ENCODE measurements at places on chromosomes 5 and 9.
A peak's percentile ranks its signal among the peaks of the same experiment; 100 is the strongest.

GRCh38 chr9:16744394-16744793 is 126.1 kb downstream of the BNC2 start:
- DNase-seq = no peak

GRCh38 chr5:57692582-57693487 is 210.2 kb upstream of the ACTBL2 start:
- no peak for DNase-seq

DNA sequence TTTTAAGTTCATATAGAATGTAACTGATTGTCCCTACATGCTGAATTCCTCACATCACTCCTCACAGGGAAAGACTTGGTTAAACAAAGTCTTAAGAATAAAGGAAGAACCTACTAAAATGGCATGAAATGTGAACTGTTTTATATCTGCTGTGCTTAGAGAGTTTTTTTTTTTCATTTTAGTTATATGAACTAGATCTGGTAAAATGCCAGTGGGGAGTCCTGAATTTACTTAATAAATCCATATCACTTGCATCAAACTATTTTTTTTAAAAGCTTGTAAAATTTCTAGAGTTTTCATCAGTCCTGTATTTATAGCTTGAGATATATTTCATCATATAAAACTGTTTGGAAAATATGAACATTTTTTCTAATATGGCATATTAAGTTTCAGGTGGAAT is 1528.6 kb downstream of the EFNA5 start:
- DNase-seq = no peak

- no peak for DNase-seq
Observed at GRCh38 chr9:86809759-86810367, 137.4 kb downstream of the GAS1 start.

DNA sequence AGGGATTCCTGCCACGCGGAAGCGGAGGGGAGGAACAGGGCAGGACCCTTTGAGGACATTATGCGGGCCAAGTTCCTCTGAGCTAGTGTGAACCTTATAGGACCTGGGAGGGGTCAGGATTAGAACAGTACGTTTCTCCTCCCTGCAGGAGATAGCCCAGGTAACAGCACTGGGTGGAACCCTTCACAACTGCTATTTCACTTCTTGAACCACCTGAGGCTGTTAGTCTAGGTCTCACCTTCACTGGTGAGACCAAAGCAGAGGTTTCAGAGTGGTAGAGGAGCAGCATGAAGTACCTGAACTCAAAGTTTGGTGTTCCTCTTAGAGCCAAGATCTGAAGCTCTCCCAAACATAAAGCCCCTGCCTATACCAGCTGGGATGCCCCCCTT is 832 bp downstream of the EIF4EBP3 start:
- no peak for DNase-seq

DNA sequence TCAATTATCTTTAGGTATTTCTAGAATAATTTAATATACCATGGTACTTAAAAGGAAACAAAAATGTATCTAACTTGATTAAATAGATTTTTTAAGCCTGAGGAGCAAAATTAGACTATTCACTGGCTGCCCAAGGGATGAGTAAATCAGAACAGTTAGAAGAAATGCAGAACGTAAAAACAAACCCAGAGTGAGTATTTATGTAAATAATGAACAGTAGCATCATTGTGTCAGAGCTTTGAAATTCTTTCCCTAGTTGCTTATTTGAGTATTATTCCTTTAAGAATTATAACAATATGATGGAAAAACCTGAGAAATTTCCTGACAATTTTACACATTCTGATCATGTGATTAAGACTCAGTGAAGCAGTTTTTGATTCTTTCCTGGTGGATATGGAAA is 200.9 kb downstream of the GDNF start:
- DNase-seq = no peak

DNA sequence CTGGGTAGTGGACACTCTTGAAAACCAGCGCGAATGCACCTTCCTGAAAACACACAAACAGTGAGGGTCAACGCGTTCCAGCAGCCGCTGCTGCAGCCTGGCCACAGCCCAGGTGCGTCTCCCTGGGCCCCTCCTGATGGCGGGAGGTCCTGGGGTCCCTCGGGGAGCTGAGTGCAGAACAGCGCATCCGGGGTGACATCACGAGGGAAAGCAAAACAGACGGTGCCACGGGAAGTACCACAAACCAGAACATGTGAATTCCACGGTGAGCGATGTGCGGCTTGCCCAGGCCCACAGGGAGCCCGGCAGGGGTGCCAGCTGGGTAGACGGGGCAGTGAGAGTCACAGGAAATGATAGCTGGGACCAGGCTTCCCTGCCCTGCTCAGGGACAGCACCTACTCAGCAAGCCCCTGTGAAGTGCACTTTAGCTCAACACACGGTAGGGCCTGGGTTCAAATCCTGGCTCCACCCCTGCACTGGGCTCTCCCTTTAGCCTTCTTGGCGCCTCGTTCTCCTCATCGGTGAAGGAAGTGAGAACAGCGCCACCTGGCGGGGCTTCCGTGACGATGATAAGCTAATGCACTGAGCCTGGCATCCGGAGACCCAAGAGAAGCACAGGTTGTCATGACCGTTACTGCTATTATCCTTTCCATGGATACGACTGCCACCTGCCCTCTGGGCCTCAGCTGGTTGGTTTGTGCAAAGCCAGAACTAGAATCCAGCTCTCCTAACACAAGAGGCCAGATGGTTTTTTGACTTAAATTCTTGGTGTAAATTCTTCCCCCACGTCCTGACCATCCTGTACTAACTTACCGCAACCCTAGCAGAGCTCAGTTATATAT is 24.6 kb downstream of the GFPT2 start:
- peak; percentile 89 for DNase-seq

- DNase-seq = peak; percentile 8
Observed at GRCh38 chr5:111670826-111671492, 86.0 kb downstream of the NREP start.

DNA sequence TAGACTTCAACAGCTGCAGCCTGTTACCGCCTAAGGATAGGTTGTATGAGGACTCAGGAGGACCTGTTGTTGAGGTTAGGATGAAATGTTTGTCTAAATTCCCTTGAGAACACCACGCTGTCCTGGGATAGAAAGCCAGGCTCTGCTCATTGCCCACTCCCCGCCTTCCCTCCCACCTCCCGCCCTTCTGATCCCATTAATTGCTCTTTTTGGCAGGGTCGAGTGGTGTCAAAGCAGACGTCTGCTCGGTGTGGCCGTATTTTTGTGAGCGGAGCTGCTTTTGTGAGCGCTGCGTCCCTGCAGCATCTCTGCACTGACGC is 62.3 kb downstream of the SPATA31C2 start:
- no peak for DNase-seq

GRCh38 chr5:134551901-134552300 is 26.4 kb downstream of the JADE2 start:
- DNase-seq = no peak

GRCh38 chr9:115350548-115350947 is 232.6 kb upstream of the TNC start:
- no peak for DNase-seq

DNA sequence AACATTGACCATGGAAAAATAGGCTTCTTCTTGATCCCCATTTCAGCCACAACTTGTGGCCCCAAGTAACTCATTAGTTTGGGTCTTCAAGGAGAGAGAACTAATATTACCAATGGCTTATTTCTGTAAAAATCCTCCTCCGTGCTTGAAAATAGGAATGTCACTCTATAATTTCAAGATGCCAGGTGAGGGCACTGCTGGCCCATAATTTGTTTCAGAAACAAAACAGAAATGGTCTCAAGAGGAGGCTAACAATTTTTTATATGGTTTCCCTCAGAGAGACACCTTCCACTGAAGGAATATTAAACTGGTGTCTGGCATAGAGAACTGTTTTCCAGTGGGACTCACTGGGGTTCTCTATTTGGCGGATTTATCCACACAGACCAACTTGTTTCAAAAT is 437.0 kb upstream of the TRPC7 start:
- DNase-seq = peak; percentile 43

DNA sequence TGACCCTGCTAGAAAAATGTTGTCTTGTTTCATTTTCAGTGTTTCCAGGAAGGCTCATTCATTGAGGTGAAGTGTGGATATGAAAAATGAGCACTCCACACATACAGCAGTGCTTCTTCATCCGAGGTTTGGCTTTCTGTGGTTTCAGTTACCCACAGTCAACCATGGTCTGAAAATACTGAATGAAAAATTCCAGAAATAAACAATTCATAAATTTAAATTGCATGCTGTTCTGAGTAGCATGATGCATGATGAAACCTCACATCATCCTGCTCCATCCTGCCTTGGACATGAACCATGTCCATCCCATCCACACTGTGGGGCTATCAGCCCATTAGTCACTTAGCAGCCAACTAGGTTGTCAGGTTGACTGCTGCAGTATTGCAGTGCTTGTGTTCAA is 10.4 kb upstream of the SLC45A2 start:
- no peak for DNase-seq

DNA sequence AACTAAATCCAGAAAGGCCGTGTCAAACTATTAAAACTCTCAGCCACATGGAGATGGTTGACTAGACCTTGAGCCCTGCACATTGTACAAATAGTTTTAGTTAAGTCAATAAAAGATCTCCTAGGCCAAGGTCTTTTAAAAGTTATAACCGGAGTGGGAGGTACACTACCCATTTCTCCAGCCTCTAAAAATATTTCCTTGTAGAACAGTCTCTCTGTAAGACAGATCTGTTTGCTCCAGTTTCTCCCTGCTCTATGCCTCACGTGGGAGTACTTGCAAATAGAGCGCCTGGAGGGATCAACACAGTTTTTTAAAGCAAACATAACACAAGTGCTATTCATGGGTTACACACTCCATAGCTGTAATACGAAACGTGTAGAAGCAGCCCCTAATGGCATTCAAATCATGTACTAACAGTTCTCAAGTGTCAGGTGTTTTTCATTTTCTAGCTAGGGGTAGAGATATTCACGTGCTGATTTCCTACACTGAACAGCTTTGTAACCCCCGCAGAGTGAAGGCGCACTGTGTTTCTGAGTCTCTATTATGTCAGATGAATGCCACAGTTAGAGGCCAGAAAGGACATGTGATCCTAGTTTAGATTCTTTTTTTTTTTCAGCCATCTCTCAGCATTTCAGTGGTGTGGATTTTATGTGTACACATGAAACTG is 703.4 kb upstream of the GRAMD2B start:
- no peak for DNase-seq

DNA sequence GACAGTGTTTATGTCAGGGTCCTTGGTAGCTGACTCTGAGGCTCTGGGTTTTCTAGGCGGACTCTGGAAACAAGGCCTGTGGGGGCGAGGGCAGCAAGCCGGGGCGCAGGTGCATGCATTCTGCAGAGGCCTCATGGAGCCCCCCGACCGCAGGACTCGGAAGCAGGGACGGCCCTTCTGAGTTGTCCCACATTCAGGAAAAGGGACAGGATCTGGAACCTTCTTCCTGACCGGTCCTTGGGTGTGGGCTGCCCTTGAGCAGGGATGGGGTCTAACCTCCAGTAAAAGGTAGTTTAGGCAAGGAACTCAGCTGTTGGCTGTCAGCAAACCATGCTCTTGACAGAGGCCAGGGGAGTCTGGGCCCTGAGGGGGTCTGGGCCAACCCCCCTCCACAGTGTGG is 7.4 kb upstream of the COL5A1 start:
- no peak for DNase-seq

Measured in NAMALWA (cell line).